ENCODE measurements at places on chromosomes 7 and 10.

DNA sequence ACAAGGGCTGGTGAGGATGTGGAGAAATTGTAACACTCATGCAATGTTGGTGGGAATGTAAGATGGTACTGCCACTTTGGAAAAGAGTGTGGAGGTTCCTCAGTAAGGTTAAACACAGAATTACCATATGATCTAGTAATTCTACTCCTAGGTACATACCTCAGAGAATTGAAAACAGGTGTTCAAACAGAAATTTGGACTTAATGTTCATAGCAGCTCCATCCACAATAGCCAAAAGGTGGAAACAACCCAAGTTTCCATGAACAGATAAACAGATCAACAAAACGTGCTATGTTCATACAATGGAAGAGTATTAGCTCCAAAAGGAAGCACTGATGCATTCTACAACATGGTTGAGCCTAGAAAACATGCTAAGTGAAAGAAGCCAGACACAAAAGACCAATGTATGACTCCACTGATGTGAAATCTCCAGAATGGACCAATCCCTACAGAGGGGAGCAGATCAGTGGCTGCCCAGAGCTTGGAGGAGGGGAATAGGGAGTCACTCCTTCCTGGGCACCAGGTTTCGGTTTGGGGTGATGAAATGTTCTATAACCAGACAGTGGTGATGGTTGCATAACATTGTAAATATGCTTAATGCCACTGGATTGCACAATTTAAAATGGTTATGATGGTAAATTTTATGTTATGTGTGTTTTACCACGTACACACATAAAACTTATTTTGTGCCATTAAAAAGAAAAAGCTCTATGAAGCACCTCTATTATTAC is 5.7 kb upstream of the WDR86 start:
- H3K4me3 ChIP-seq, result no peak overlapping the region
- H3K36me3 ChIP-seq, result no peaks in the 10 kb centered on the region
- no peak overlapping the region for H3K27ac ChIP-seq
- H3K4me1 ChIP-seq, result peaks cover 12% of the 10 kb centered on the region

DNA sequence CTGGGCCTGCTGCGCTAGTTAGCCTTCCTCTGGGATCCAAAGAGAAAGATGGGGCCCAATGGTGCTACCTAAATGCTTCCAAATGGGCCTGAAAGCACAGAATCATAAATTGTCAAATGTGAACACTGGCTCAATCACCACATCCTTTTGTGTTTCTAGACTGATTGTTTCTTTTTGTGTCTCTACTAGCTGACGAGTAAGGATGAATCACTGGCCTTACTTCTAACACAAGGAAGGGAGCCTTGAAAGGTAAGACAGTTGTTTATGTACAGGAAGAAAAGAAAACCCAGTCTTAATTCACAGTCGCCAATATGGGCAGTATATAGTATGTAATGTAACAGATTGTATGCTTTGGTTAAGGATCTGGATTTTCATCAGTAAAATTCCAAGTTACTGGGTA is 89.5 kb downstream of the ZNF92 start:
- H3K4me3 ChIP-seq, result no peak overlapping the region
- DNase-seq, result no peak
- H3K27me3 ChIP-seq, result no peaks in the 10 kb centered on the region
- H3K4me1 ChIP-seq, result no peaks in the 10 kb centered on the region
- no peak overlapping the region for H3K27ac ChIP-seq

DNA sequence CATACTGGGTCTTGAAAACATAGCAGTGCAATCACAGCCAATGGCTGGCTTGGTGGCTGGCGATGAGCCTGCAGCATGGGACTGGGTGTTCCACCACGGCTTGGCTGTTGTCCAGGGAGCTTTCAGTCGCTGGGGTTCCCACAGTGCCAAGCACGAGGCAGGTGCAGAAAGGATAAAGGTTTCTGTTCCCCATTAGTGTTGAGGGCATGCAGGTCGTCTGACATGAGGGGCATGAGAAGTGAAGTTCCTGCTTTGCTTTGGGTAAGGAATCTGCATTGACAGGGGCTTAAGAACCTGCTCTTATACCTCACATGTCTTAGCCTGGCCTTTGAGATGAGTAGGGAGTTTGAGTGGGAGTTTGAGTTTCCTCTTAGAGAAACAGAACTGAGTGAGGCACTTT is 9.0 kb upstream of the CFTR start:
- DNase-seq, result no peak
- no peak overlapping the region for H3K4me3 ChIP-seq
- no peak overlapping the region for H3K27ac ChIP-seq

DNA sequence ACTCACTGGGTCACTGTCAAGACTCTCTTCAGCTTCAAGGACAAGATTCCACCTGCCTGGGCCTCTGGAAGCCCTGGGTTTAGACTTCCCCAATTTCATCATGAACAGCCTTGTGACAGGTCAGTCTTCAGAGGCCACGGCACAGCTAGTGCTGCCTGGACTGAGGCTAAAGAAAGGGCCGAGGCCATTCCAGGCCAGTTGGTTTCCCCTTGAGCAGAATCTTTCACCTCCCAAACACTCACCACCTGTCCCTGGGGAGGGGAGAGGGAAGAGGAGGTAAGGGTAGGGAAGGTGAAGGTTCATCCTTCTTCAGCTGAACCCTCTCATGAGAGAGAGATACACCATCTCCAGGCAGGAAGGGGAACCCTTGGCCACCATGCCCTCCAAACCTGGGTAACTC is 24.3 kb downstream of the HSPA12A start:
- H3K27me3 ChIP-seq, result no peaks in the 10 kb centered on the region
- H3K4me1 ChIP-seq, result no peaks in the 10 kb centered on the region
- DNase-seq, result no peak
- no peak overlapping the region for H3K4me3 ChIP-seq
- no peaks in the 10 kb centered on the region for H3K36me3 ChIP-seq

GRCh38 chr7:73433924-73434700 is 534 bp downstream of the FZD9 start:
- H3K4me3 ChIP-seq, result no peak overlapping the region
- H3K27ac ChIP-seq, result no peak overlapping the region
- peaks cover 4% of the 10 kb centered on the region for H3K36me3 ChIP-seq
- DNase-seq, result no peak
- peaks cover 12% of the 10 kb centered on the region for H3K27me3 ChIP-seq

DNA sequence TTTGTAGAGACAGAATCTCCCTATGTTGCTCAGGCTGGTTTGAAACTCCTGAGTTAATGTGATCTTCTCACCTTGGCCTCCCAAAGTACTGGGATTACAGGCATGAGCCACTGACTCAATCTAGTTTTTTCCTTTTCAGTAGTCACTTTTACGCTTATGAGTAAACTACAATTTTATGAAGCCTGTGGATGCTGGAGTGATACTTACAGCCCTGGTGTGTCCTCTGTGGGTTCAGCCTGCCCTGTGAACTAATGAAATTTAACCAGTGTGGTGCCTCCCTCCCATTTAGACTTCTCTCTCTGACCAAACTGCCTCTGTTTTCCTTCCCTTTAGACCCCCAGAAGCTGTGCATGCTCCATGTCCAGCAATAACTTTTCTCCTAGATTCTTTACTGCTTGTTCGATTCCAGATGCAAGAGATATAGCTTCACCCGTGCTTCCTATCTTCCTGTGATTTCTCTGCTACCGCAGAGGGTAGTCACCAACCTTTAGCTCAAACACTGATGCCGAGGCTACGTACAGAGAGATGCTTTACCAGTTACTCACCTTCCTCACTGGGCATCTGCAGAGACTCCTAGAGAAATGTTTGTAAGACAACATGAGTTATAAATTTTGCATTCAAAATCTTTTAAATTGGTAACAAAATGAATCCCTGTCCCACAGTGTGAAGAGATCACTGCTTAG is 90.8 kb downstream of the KIAA1217 start:
- no peak overlapping the region for H3K4me3 ChIP-seq
- no peaks in the 10 kb centered on the region for H3K36me3 ChIP-seq

- H3K36me3 ChIP-seq, result no peaks in the 10 kb centered on the region
- H3K4me1 ChIP-seq, result no peaks in the 10 kb centered on the region
- H3K4me3 ChIP-seq, result no peak overlapping the region
Measured at GRCh38 chr10:48496105-48496830, 108.6 kb downstream of the ARHGAP22 start.

DNA sequence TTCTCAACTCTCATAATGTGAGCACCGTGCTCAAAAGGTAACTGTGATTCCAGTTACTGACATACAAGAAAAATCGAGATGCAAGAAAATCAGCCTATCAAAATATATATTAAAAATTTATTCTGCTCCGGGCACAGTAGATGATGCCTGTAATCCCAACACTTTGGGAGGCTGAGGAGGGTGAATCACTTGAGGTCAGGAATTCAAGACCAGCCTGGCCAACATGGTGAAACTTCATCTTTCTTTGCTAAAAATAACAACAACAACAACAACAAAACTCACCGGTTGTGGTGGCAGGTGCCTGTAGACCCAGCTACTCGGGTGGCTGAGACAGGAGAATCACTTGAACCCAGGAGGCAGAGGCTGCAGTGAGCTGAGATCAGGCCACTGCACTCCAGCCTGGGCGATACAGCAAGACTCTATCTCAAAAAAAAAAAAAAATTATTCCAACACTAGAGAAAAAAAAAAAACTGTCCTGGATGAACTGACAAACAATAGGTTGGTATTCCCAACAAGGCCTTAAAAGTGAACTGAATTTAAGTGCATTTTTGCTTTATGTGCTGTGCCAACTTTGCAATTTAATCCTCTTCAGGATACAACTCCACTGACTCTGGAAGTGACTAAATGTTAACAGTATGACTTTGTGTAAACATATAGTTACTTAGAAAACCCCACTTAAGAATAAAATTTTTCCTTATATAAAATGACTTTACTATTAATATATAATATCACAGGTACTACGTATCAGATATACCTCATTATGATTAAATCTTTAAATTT is 51.1 kb downstream of the JMJD1C start:
- no peak overlapping the region for H3K4me3 ChIP-seq
- H3K4me1 ChIP-seq, result no peaks in the 10 kb centered on the region
- H3K27ac ChIP-seq, result no peak overlapping the region
- H3K36me3 ChIP-seq, result peaks cover 3% of the 10 kb centered on the region
